Subcutaneous preadipocyte (primary cell): ENCODE measurements at places on chromosomes 1 and 21. TPM values are rescaled to one million over a fixed set of nuclear protein-coding genes. Genes with fewer than 3 reads are reported as not detected.

OVAAL gene
- not detected in 2 replicates for total RNA-seq

LENEP gene
- total RNA-seq, result not detected in 2 replicates

C1orf53 gene
- 3.9 and 5.5 TPM in 2 replicates for total RNA-seq

FMN2 gene
- total RNA-seq, result 15.4 and 35.8 TPM in 2 replicates

S100A8 gene
- total RNA-seq, result not detected in 2 replicates

ADAMTS5 gene
- 10.8 and 27.6 TPM in 2 replicates for total RNA-seq

SAMD13 gene
- total RNA-seq, result 0.73 and 1.4 TPM in 2 replicates

ELOVL1 gene
- total RNA-seq, result 54.0 and 59.4 TPM in 2 replicates
